HFFc6 (cell line): ENCODE measurements at places on chromosomes 5 and 9. TPM values are rescaled to one million over a fixed set of nuclear protein-coding genes. Genes with fewer than 3 reads are reported as not detected.
A peak's percentile ranks its signal among the peaks of the same experiment; 100 is the strongest.

Gene NMUR2
- not detected in 3 replicates for total RNA-seq

Gene FBXO10
- 7.0 to 8.8 TPM (median 7.8 TPM) in 3 replicates for total RNA-seq

- H3K27me3 ChIP-seq, result peaks cover 2% of the 10 kb centered on the region
- no peak overlapping the region for H3K4me3 ChIP-seq
- DNase-seq, result no peak
- H3K36me3 ChIP-seq, result no peaks in the 10 kb centered on the region
- H3K27ac ChIP-seq, result peak overlapping the region; percentile 99
- H3K4me1 ChIP-seq, result peaks cover 28% of the 10 kb centered on the region
These were observed 139.3 kb upstream of the COL5A1 start for GRCh38 chr9:134502266-134502791.

DNA sequence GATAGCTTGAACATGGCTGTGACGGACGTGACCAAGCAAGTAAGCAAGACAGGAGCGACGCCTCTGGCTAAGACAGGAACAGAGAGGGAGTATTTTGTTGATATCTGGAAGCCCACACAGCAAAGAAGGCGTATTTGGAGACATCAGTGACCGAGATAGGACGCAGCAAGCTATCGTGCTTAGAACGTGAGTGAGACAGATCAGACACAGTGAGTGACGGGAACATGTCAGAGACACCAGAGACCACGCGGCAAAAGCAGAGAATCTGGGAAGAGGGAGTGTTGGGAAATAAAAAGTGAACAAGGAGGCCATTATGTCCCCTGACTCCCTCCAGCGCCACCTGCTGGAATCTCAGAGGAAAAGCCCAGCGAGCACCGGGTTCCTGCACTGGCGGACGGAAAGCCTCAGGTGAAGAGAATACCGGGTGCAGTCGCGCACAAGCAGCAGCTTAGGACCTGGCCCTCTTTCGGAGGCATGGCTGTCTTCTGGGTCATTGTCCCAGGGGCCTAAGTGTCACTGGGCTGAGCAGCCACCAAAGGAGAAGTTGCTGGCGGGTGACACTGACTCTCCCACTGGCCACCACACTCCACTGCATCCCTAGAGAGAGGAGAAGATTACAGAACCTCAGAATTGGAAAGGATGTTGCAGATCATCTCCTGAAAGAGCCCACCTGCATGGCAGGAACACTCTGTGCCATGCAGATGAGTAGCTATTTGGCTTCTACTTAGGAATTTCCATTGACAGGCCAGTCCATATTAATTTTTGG, 99.1 kb downstream of the FBXO38 start:
- no peaks in the 10 kb centered on the region for H3K36me3 ChIP-seq
- DNase-seq, result peak; percentile 31
- peaks cover 21% of the 10 kb centered on the region for H3K4me1 ChIP-seq
- H3K27ac ChIP-seq, result no peak overlapping the region

GRCh38 chr9:115495052-115495635, 377.2 kb upstream of the TNC start:
- H3K27ac ChIP-seq, result no peak overlapping the region
- no peaks in the 10 kb centered on the region for H3K4me1 ChIP-seq
- DNase-seq, result no peak

GRCh38 chr5:146906803-146907202, 28.2 kb upstream of the PPP2R2B start:
- no peak overlapping the region for H3K27ac ChIP-seq
- H3K4me3 ChIP-seq, result no peak overlapping the region
- no peaks in the 10 kb centered on the region for H3K4me1 ChIP-seq

DNA sequence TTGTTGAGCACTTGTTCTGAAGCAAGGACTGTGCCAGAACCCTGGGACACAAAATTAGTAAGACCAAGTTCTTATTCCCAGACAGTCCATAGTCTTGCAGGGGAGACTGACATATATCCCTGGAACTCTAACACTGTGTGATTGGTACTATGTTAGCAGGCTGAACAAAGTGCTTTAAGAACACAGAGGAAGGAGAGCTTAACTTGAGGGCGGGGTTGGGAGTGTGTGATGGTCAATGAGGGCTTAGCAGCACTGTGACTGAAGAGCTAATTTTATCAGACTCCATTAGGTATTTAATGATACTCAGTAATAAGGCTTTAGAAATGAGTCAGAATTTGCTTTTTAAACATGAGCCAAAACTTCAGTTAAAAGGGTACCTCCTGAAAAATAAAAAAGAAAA, 14.9 kb upstream of the SPATA24 start:
- H3K27me3 ChIP-seq, result no peaks in the 10 kb centered on the region; the same call in 1 of the 2 replicates
- no peak for DNase-seq
- no peak overlapping the region for H3K27ac ChIP-seq

- peak overlapping the region; percentile 69 for H3K4me3 ChIP-seq
- H3K27me3 ChIP-seq, result peaks cover 4% of the 10 kb centered on the region
- DNase-seq, result peak; percentile 49
- peaks cover 22% of the 10 kb centered on the region for H3K36me3 ChIP-seq
These were observed 75.7 kb upstream of the SAP30L start for GRCh38 chr5:154370119-154370518.

DNA sequence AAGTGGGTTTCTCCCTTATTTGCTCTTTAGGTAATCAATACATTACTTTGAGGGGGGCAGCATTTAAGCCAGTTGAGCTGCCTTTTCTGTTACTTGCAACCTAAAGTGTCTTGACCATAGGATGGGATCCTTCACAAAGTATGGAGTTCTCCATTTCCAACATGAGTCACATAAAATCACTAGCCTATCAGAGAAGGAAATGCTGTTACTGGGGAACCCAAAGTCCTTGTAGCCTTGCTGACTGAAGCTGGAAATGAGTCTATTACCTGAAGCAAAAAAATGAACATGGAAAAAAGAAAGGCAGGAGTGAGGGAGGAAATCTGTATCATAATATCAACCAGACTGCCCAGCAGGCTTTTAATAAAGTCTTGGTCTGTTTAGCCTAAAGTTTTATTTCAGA, 42.8 kb upstream of the SLIT3 start:
- H3K27ac ChIP-seq, result no peak overlapping the region
- peak; percentile 23 for DNase-seq
- no peak overlapping the region for H3K4me3 ChIP-seq
- peaks cover 30% of the 10 kb centered on the region for H3K4me1 ChIP-seq
- H3K27me3 ChIP-seq, result no peaks in the 10 kb centered on the region

DNA sequence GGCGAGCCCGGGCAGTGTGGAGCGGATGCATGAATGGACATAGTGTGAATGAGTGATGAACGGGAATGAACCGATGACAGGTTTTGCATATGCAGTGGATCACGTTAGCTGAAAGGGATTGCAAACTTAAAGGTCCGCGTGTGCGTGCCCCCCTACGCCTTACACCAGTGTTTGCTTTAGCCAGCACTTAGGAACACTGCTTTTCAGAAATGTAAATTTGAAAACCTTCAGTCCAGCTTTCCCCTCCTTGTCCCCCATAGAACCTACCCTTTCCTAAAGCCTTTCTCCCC, 692 bp downstream of the PSAT1 start:
- peaks cover 44% of the 10 kb centered on the region for H3K4me1 ChIP-seq
- DNase-seq, result no peak
- H3K27me3 ChIP-seq, result peaks cover 1% of the 10 kb centered on the region
- H3K27ac ChIP-seq, result peak overlapping the region; percentile 86
- H3K36me3 ChIP-seq, result peaks cover 5% of the 10 kb centered on the region; the same call in 1 of the 2 replicates
- peak overlapping the region; percentile 94 for H3K4me3 ChIP-seq

GRCh38 chr5:135215617-135216470, 181.8 kb upstream of the PITX1 start:
- peaks cover 12% of the 10 kb centered on the region for H3K4me1 ChIP-seq
- no peaks in the 10 kb centered on the region for H3K36me3 ChIP-seq
- no peak overlapping the region for H3K27ac ChIP-seq

- no peak for DNase-seq
- H3K36me3 ChIP-seq, result peaks cover 15% of the 10 kb centered on the region
- H3K4me3 ChIP-seq, result no peak overlapping the region
- no peak overlapping the region; the same call in 1 of the 2 replicates for H3K27ac ChIP-seq
These were observed 56.8 kb downstream of the MTREX start for GRCh38 chr5:55364537-55365055.

GRCh38 chr5:175590471-175590881, 67.4 kb upstream of the HRH2 start:
- peak overlapping the region; percentile 72; the same call in 1 of the 2 replicates for H3K27ac ChIP-seq
- peaks cover 8% of the 10 kb centered on the region; the same call in 1 of the 2 replicates for H3K4me1 ChIP-seq
- no peak overlapping the region; the same call in 1 of the 2 replicates for H3K4me3 ChIP-seq
- peaks cover 7% of the 10 kb centered on the region for H3K27me3 ChIP-seq
- peak; percentile 55 for DNase-seq
